ENCODE measurements at places on chromosomes 3 and 15.

DNA sequence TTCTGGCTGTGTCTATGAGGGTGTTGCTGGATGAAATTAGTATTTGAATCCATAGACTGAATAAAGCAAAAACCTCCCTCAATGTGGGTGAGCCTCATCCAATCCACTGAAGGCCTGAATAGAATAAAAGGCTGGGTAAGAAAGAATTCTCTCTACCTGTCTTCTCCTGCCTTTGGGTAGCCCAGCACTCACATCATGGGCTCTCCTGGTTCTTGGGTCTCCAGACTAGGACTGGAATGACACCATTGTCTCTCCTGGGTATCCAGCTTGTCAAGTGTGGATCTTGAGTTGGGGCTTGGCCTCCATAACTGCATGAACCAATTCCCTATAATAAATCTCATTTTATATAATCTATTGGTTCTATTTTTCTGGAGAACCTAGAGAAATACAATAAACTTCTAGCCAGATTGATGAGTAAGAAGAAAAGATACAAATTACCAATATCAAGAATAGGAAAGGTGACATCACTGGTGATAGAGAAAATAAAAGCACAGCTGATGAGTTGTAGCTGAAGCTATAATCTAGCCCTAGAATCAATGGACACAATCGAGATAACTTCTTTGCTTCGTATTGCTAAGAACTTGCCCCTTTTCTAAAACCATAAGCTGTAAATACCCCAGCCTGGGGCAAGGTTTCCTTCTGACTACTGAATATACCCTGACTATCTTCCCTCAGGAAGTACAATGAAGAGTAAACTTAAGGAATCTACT lies 106.4 kb downstream of the ANO10 start:
- DNase-seq = no peak
- H3K27me3 ChIP-seq = no peaks in the 10 kb centered on the region
- H3K27ac ChIP-seq = no peak overlapping the region

- peaks cover 41% of the 10 kb centered on the region for H3K4me1 ChIP-seq
- H3K27me3 ChIP-seq = no peaks in the 10 kb centered on the region
- no peak overlapping the region for H3K4me3 ChIP-seq
Observed at GRCh38 chr3:52243791-52244628, 1.5 kb upstream of the PPM1M start.

GRCh38 chr3:36600404-36600803 lies 163.9 kb downstream of the DCLK3 start:
- peak; percentile 17 for DNase-seq
- no peak overlapping the region for H3K4me3 ChIP-seq
- H3K27me3 ChIP-seq = no peaks in the 10 kb centered on the region
- no peak overlapping the region for H3K27ac ChIP-seq

GRCh38 chr3:111924283-111924682 lies 54.5 kb upstream of the ABHD10 start:
- H3K4me1 ChIP-seq = peaks cover 62% of the 10 kb centered on the region
- H3K36me3 ChIP-seq = peaks cover 71% of the 10 kb centered on the region
- no peaks in the 10 kb centered on the region for H3K27me3 ChIP-seq
- H3K27ac ChIP-seq = peak overlapping the region; percentile 80
- peak; percentile 73 for DNase-seq
- H3K4me3 ChIP-seq = no peak overlapping the region

DNA sequence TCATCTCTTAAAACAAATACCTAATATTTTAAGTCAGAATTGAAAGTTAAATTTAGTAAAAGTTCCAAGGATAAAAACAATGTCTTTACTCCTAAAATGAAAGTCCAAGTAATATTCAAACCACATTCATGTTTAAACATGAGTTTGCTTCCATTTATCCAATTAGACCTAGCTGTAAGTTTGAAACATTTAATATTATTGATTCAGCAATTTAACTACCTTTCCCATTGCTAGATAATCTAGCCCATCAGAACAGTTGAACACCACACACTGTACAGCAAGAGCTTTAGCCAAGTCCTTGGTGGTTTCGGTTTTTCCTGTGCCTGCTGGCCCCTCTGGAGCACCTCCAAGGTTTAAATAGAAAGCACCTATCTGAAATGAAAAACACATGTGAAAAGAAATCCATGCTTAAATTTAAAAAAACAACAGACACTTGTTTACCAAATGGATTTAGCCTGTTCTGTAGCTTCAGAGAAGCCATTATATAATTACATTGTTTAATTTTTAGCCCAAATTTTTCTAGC lies 97.8 kb downstream of the DNAH12 start:
- H3K4me3 ChIP-seq = 0 out of 2 replicates have a peak overlapping the region, but pooled peaks have one; percentile 17
- no peaks in the 10 kb centered on the region for H3K36me3 ChIP-seq
- no peak for DNase-seq
- no peak overlapping the region for H3K27ac ChIP-seq

DNA sequence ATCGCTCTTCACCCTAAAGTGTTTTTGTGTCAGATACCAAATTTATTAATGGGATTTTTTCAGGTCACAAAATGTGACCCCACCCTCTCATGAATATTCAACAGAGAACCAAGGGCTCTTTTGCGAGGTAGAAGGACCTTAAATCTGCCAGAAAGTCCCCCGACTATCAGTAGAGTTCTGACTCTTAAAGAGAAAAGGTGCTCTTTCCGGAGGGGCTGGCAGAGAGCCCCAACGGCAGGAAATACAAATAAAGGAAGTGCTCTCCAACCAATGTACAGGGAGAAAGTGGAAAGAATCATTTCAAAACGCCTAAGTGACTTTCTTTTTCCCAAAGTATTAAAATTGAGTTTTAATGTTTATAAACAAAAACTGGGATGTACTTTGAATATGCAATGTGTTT lies 517.2 kb downstream of the FOXP1 start:
- no peaks in the 10 kb centered on the region for H3K36me3 ChIP-seq
- peak; percentile 67 for DNase-seq
- H3K27ac ChIP-seq = peak overlapping the region; percentile 74
- H3K4me1 ChIP-seq = peaks cover 46% of the 10 kb centered on the region
- peak overlapping the region; percentile 83 for H3K4me3 ChIP-seq

GRCh38 chr15:57322602-57323250 lies 53.6 kb upstream of the CGNL1 start:
- H3K4me1 ChIP-seq = peaks cover 9% of the 10 kb centered on the region
- no peak overlapping the region for H3K4me3 ChIP-seq
- H3K36me3 ChIP-seq = no peaks in the 10 kb centered on the region
- H3K27ac ChIP-seq = no peak overlapping the region
- DNase-seq = no peak

DNA sequence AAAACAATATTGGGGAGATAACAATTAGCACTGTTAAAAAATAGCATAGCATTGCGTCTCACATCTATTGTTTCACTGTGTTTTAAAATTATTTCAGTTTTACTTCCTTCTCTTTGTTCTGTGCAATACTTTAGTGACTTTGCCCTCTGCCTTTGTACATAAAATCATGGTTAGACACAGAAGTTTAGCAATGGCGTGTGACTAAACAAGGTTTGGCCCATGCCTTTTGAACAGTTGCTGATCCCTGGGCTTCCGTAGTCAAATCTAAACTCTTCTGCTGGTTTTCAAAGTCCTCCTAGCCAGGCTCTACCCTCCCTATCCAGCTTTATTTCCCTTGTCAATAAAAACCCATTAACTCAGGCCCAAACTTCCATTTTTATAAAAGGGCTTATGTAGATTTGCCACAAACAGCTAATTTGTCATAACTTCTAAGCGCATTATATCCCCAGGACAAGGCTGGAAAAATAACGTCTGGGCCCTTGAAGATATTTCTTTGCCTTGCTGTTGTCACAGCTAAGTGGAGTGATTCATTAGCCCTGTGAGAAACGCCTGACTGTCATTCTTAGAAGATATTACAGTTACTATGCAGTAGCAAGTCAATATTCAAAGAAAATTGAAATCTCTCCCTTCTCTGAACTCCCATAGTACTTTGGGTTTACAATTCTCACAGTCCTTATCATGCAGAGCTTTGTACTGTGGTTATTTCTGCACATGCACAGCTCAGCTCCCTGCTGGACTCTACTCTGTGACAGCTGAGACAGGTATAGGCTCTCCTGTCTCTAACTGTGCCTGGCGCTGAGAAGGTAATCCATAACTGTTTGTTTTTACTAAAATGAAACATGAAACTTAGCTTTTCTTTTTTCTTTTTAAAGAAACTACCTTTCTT lies 123.4 kb upstream of the SLC24A5 start:
- no peak overlapping the region for H3K27ac ChIP-seq
- H3K4me3 ChIP-seq = no peak overlapping the region
- no peak for DNase-seq
- no peaks in the 10 kb centered on the region for H3K27me3 ChIP-seq

GRCh38 chr15:64096668-64097384 lies 1.0 kb downstream of the SNX1 start:
- 0 out of 2 replicates have a peak overlapping the region, but pooled peaks have one; percentile 45 for H3K27ac ChIP-seq
- no peaks in the 10 kb centered on the region for H3K27me3 ChIP-seq
- DNase-seq = peak; percentile 36
- 0 out of 2 replicates have a peak, but pooled peaks cover 3% of the 10 kb centered on the region for H3K36me3 ChIP-seq
- peak overlapping the region; percentile 100 for H3K4me3 ChIP-seq

GRCh38 chr15:63899193-63899592 lies 65.4 kb upstream of the HERC1 start:
- peaks cover 9% of the 10 kb centered on the region for H3K4me1 ChIP-seq
- DNase-seq = no peak
- H3K27me3 ChIP-seq = no peaks in the 10 kb centered on the region
- H3K27ac ChIP-seq = no peak overlapping the region
- H3K36me3 ChIP-seq = no peaks in the 10 kb centered on the region

GRCh38 chr15:47184003-47184907 lies 533.0 kb upstream of the SEMA6D start:
- H3K27me3 ChIP-seq = peaks cover 44% of the 10 kb centered on the region
- no peak for DNase-seq
- H3K27ac ChIP-seq = no peak overlapping the region
- no peaks in the 10 kb centered on the region for H3K36me3 ChIP-seq
- peak overlapping the region; percentile 57 for H3K4me3 ChIP-seq

DNA sequence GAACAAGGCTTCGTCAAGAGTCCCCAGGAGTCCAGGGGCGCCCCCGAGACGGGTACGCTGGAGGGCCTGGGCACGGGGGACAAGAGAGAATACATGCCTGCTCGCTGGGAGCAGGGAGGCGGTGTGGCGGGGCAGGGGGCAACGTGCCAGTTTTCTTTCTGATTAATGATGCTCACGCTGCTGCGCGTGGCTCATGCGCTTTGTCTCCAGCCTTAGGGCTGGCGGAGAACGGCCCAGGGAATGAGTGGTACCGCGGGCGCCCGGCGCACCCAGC lies 408 bp upstream of the ARPP21 start:
- H3K4me3 ChIP-seq = peak overlapping the region; percentile 65
- no peaks in the 10 kb centered on the region for H3K36me3 ChIP-seq
- H3K4me1 ChIP-seq = peaks cover 5% of the 10 kb centered on the region
- peaks cover 30% of the 10 kb centered on the region for H3K27me3 ChIP-seq
- no peak for DNase-seq

DNA sequence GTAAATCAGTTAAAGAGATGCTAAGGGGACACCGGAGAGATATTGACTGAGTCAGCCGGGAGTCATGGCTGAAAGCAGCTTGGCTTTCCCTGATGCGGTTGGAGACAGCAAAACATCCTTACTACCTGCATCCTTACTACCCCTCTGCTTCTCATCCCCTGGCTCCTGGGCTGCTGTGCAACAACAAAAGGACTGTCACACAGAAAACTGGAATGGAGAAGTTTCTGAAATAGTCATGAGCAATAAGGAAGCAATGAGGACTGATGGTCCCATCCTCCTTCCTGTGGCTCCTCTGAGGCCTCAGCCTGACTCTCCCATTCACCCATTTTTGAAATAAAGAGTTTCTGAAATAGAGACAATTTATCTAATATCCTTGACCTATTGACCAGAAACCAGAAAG lies 1.1 kb downstream of the HCLS1 start:
- no peak for DNase-seq
- H3K27me3 ChIP-seq = no peaks in the 10 kb centered on the region
- peaks cover 12% of the 10 kb centered on the region for H3K36me3 ChIP-seq
- H3K4me1 ChIP-seq = no peaks in the 10 kb centered on the region

GRCh38 chr3:140974900-140975299 lies 33.3 kb downstream of the SLC25A36 start:
- no peaks in the 10 kb centered on the region for H3K4me1 ChIP-seq
- no peaks in the 10 kb centered on the region for H3K27me3 ChIP-seq
- DNase-seq = no peak

DNA sequence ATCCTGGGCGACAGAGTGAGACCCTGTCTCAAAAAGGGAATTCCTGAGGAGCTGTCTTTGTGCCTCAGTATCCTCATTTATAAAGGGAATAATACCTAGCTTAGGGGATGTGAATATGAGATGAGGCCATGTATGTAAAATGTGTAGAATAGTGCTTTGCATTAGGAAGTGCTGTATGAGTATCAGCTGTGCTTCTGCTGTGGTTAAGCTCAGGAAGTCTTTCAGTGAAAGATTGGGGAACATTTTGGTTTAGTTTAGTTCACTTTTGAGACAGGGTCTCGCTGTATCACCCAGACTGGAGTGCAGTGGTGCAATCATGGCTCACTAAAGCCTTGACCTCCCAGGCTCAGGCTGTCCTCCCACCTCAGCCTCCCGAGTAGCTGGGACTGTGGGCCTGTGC lies 10.6 kb downstream of the THUMPD3 start:
- H3K4me3 ChIP-seq = no peak overlapping the region
- no peak for DNase-seq
- no peaks in the 10 kb centered on the region for H3K27me3 ChIP-seq
- no peak overlapping the region for H3K27ac ChIP-seq

- H3K4me3 ChIP-seq = no peak overlapping the region
- H3K27me3 ChIP-seq = peaks cover 2% of the 10 kb centered on the region
- H3K4me1 ChIP-seq = no peaks in the 10 kb centered on the region
- H3K36me3 ChIP-seq = no peaks in the 10 kb centered on the region
Observed at GRCh38 chr15:26766262-26766661, 6.6 kb downstream of the GABRB3 start.

DNA sequence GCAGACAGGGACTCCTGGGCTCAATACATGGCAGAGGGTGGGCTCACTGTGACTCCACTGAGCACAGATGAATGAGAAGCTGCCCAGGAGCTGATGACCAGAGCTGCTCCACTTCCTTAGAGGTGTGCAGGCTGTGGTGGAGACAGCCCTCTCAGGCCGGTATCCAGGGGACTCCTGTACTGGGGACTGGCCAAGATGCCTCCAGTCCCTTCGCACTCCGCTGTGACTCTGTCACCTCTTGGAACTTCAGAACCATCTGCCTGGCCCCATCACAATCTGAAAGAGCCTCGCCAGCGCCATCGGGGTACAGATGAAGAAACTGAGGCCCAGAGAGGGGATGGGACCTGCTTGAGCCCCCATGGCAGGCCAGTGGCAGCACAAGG lies 111.2 kb downstream of the ETFA start:
- no peak overlapping the region for H3K4me3 ChIP-seq
- H3K4me1 ChIP-seq = peaks cover 26% of the 10 kb centered on the region
- DNase-seq = no peak
- no peak overlapping the region for H3K27ac ChIP-seq
- no peaks in the 10 kb centered on the region for H3K27me3 ChIP-seq
- H3K36me3 ChIP-seq = no peaks in the 10 kb centered on the region

GRCh38 chr15:61229883-61230180 lies 730 bp upstream of the RORA start:
- H3K4me1 ChIP-seq = no peaks in the 10 kb centered on the region
- DNase-seq = no peak
- H3K27ac ChIP-seq = no peak overlapping the region
- no peaks in the 10 kb centered on the region for H3K36me3 ChIP-seq

GRCh38 chr15:68154923-68155559 lies 50.1 kb downstream of the CALML4 start:
- H3K4me3 ChIP-seq = no peak overlapping the region
- H3K27ac ChIP-seq = no peak overlapping the region
- peaks cover 3% of the 10 kb centered on the region for H3K36me3 ChIP-seq
- no peaks in the 10 kb centered on the region for H3K4me1 ChIP-seq
- DNase-seq = peak; percentile 71
- no peaks in the 10 kb centered on the region for H3K27me3 ChIP-seq

- no peaks in the 10 kb centered on the region for H3K27me3 ChIP-seq
- H3K4me3 ChIP-seq = no peak overlapping the region
- no peaks in the 10 kb centered on the region for H3K4me1 ChIP-seq
- no peak for DNase-seq
- no peak overlapping the region for H3K27ac ChIP-seq
- H3K36me3 ChIP-seq = no peaks in the 10 kb centered on the region
Observed at GRCh38 chr3:55604402-55604801, 117.3 kb upstream of the WNT5A start.

Data from PC-3 (cell line).